ENCODE measurements at places on chromosomes 2 and 18.

- no peak for DNase-seq
These were observed 67.1 kb downstream of the CERKL start for GRCh38 chr2:181589779-181590178.

- DNase-seq, result no peak
These were observed 759.5 kb downstream of the RNF144A start for GRCh38 chr2:7676714-7677113.

- DNase-seq, result no peak
These were observed 246.4 kb downstream of the VAPA start for GRCh38 chr18:10160251-10160650.

GRCh38 chr2:182999348-183000028 is 38.8 kb downstream of the NCKAP1 start:
- DNase-seq, result no peak

GRCh38 chr2:215609089-215610032 is 173.5 kb upstream of the FN1 start:
- no peak for DNase-seq

GRCh38 chr2:112148477-112148876 is 10.3 kb downstream of the FBLN7 start:
- DNase-seq, result no peak

GRCh38 chr2:211129798-211130197 is 573.4 kb downstream of the CPS1 start:
- DNase-seq, result no peak

Measured in stimulated activated naive CD8-positive, alpha-beta T cell treated with anti-CD3 and anti-CD28 coated beads, Interleukin-15, Interleukin-2, amounts not matched to agents 100 U/mL and 50 U/mL, for 24 hours (primary cell).